ENCODE measurements at places on chromosomes 4 and X.

DNA sequence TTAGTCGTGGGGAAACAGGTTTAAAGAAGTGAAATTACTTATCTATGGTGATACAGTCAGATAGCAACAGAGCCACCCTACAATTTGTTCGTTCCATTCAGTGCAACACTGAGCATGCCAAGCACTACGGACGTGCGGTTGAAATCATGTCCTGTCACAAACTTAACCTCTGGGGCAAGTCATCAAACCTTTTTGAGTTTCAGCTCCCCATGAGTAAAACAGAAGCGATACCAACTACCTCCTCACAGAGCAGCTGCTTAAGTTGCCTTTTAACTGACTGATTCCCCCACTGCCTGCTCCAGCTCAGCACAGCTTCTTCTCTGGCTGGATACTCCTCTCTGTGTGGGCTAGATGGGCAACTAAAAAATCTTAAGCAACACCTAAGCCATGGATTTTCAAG lies 36.0 kb downstream of the LHFPL1 start:
- DNase-seq = no peak

- no peak for DNase-seq
Measured at GRCh38 chr4:158025131-158025530, 147.7 kb downstream of the GASK1B start.

DNA sequence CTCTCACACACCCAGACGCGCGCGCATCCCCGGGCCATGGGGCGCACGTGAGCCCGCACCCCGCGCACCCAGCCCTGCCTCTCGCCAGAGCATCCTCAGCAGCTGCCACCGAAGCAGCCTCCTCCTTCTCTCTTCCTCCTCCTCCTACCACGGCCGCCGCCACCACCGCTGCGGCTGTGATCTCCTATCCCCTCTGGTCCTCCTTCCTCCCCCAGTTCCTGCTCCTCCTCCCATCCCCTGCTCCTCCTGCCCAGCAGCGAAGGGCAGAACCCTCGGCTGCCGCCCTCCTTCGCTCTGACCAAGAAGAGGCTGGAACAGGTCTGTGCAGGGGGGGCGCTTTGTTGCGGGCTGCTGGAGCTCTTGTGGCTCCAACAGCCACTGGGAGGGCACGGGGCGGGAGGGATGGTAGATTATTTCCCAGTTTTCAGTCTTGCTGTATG lies 148.7 kb upstream of the CHRDL1 start:
- no peak for DNase-seq

DNA sequence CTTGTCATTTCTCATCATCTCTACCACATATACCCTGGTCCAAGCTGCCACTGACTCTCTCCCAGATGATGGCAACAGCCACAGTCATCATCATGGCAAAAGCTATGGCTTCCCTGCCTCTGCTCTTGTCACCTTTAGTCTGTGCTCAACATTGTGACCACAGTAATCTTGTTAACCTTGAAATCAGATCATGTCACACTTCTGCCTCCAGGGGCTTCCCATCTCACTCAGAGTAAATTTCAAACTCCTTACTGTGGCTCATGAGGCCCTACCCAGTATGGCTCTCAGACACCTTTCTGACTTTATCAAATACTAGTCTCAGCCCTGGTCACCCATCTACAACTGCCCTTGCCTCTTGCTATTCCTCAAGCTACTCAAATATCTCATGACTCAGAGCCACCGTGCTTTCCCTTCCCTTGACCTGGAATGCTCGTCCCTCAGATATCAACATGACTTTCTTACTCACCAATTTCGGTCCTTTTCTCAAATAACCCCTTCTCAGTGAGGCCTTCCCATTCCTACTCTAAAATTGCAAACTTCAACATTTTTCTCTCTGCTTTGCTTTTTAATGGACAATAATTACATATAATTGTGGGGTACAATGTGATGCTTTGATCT lies 41.1 kb upstream of the STIM2 start:
- DNase-seq = no peak

DNA sequence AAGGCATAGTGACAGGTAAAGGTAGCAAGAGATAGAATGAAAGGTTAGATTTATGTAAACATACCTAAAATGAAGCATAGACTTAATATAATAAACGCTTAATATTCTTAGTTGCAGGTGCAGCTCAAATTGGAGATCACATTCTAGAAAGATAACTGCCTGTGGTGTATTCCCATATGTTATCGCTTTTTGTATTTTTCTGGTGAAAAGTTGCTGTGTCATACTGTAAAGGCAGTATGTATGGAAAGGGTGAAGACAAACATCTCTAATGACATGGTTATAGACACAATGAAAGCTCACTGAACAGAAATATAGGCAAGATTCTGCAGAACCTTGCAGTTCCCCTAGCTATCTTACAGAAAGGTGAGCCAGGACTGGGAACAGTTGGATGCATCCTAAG lies 240.3 kb downstream of the DCLK2 start:
- no peak for DNase-seq

GRCh38 chr4:25313201-25313895 lies 774 bp downstream of the ZCCHC4 start:
- DNase-seq = no peak

GRCh38 chr4:20832826-20833225 lies 132.6 kb downstream of the PACRGL start:
- no peak for DNase-seq

DNA sequence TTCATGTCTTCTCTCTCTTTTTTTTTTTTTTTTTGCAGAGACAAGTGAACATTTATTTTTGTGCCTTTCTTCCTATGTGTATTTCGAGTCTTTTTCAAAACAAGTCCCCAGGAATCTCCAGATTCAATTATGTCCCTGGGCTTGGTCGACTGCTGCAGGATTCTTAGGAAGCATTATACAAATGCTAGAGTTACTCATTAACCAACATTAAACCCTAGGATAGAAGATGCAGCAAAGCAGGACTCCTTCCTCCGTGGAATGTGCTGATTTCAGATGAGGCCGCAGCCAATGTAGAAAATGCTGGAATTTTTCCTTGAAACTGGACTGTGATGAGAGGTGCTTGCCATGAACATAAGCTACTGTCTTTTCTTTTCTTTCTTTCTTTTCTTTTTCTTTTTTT lies 3.4 kb downstream of the ZNF81 start:
- no peak for DNase-seq

GRCh38 chr4:110231869-110232268 lies 33.5 kb upstream of the ELOVL6 start:
- no peak for DNase-seq

- DNase-seq = no peak
Measured at GRCh38 chr4:112731715-112732114, 94.8 kb downstream of the LARP7 start.

DNA sequence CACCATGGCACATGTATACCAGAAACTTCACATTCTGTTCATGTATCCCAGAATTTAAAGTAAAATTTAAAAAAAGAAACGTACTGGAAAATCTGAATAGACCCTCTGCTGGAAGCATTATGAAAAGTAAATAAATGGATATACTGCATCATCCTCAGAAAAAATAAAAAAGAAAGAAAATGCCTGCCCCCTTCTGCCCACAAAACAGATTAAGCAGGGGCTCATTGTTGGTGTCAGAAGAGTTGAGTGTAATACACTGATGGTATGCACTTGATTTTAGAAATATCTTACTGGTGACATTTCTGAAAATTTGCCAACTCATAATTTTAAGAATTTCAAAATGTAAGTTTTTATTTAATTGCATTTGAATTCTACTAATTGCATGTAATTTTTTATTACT lies 77.8 kb downstream of the LRP2BP start:
- no peak for DNase-seq
